ENCODE measurements at places on chromosomes 1 and 21.
A peak's percentile ranks its signal among the peaks of the same experiment; 100 is the strongest.

GRCh38 chr1:243792891-243793290 is 57.2 kb downstream of the AKT3 start:
- DNase-seq = no peak

DNA sequence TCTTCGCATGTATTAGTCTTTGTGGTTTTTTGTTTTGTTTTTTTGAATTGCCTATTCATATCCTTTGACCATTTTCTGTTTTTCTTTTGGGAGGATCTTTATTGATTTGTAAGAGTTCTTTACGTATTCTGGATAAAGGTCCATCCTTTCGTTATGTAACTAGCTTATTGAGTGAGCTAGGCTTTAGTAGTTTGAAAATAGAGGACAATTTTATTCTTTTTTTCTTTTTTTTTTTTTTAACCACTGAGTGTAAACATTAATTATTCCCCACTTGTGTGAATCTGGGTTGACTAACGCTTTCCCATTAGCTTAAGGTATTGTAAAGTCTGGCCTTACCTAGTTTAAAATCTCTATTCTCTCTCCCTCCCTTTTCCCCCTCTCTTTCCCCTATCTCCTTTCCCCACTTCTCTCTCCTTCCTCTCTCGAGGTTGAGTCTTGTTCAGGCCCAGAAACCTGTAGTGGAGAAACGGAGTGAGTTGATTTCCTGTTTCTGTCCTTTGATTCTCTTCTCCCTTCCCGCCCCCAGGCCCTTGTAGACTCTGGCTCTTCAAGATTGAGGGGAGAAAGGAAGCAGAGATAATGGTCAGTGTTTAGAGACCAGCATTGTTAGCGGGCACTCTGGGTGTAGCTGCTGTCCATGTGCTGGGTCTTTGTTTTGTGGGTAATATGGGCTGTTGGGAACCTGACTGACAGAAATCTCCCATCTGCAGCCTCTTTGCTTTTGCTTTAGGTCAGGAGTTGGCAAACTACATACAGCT is 1.5 kb downstream of the MORC3 start:
- DNase-seq = peak; percentile 49

GRCh38 chr1:160112357-160112756 is 3.2 kb upstream of the ATP1A2 start:
- DNase-seq = no peak

GRCh38 chr1:53736290-53736689 is 2.7 kb downstream of the GLIS1 start:
- no peak for DNase-seq

DNA sequence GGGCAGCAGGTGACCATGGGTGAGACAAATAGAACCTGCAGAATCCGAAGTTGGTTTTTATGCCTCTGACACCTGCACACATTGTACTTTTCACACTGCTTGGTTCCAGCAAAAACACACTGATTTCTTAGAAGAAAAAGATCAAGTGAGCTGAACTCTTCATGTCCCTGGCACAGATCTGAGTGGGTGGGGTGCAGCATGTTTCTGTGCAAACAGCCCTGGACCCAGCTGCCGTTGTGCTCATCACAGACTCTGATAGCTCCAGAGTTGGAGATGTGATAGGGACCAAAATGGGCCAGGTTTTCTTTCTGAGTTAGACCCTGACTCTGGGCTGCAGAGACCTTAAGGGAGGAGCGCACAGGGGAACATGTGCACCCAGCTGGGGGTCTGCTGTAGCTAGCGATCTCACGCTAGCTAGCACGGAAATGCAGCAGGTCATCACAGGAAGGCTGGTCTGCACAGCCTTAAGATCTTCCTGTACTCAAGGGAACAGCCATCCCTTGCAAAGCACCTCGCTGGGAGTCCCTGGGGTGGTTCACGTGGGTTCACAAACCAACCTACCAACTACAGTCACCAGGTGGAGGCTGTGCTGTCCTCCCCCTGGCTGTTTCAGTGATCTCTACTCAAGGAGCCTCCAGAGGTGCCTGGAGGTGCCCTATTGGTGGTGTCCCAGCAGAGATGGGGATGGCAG is 291.1 kb downstream of the PTPRU start:
- DNase-seq = no peak

DNA sequence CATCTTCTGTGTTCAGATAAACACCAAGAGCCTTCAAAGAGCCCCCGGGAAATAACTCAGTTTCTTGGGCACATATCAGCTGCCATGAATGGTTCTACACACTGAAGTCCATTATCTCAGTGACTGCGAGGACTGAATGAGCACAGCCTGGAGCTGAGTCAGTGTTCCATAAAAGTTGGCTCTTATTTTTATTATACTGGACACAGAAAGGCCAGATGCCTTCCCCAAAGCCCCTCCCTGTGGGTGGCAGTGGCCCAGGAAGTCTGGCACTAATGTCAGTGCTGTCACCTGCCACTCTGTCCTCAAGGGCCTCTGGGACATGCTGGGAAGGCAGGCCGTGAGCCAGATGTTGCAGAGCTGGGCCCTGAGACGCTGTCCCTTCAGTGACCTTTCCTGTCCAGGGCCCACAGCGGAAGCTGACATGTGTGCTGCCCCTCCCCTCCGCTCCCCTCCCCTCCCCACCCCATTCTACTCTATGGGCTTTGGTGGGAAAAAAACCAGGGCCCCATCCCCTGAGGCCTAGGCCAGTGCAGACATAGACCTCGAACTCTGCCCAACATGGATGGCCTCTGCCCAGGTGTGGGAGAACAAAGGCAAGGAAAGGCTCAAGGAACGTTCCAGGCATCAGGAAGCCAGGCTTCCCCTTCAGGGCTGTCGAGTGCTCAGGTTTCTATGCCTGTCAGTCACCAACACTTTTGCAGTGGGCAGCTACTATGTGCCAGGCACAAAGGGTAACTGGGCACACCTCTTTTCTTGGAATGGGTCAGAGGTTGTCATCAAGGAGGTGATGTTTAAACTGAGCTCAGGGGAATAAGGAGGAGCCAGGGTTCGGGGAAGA is 22.4 kb upstream of the NPPB start:
- no peak for DNase-seq

DNA sequence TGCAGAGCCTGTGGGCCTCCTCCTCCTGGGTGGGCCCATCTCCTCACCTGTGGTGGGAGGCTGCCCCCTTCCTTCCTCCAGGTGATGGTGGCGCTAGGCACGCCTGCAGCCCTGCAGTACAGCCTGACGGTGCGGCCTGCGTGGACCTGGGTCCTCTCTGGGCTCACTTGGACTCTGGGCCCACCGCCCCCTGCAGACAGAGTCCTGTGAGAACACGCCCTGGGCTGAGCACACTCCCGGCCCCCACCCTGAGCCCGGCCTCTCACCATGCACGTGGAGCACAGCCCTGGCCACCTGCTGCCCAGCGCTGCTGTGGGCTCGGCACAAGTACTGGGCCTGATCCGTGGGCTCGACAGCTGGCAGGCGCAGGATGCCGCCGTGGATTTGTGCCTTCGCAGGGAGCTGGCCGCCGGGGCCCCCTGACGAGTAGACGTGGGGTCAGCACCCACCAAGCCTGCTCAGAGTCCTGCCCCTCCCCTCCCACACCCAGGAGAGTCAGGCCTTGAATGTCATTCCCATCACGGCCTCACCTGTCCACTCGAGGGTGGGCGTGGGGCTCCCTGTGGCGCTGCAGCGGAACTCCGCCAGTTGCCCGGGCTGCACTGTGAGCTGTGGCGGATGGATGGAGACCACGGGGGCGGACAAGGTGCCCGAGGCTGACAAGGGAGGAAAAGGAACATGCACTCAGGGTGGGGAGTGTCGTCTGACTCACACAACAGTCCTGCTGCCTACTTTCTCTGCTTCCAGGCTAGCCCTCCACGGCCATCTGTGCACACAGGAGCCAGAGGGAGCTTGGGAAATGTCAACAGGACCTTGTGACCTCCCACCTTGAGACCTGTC is 43.4 kb downstream of the LDLRAD2 start:
- DNase-seq = no peak

GRCh38 chr1:227768125-227768439 is 32.8 kb downstream of the SNAP47 start:
- no peak for DNase-seq

DNA sequence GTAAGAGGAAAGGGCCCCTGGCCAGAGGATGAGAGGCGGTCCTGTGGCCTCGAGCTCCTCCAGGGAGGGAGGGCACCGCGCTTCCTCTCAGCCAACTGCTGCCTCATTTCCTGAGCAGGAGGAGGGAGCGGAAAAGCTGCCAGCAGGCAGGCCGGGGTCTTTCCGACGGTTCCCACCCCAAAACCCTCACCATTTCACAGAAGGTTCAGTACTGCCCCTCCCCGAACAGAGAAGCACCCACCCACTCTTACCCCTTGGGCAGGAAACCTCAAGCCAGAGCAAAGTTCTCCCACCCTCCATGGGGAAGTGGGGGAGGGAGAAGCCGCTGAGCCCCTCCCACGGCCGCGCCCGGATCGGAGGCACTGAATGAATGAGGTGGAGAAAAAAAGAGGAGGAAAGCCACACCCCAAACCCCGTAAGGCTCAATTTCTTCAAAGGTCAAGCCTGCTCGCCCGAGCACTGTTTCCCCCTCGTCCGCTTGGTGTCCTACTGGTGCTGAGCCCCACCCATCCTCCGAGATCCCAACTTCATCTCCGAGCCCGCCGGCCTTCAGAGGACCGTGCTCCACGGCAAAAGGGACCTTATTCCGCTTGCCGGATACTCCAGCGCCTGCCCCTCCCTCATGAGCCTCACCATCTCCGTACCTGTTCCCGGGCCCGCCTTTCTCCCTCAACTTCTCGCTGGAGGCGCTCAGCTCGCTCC is 9.4 kb downstream of the TPM3 start:
- peak; percentile 66 for DNase-seq

DNA sequence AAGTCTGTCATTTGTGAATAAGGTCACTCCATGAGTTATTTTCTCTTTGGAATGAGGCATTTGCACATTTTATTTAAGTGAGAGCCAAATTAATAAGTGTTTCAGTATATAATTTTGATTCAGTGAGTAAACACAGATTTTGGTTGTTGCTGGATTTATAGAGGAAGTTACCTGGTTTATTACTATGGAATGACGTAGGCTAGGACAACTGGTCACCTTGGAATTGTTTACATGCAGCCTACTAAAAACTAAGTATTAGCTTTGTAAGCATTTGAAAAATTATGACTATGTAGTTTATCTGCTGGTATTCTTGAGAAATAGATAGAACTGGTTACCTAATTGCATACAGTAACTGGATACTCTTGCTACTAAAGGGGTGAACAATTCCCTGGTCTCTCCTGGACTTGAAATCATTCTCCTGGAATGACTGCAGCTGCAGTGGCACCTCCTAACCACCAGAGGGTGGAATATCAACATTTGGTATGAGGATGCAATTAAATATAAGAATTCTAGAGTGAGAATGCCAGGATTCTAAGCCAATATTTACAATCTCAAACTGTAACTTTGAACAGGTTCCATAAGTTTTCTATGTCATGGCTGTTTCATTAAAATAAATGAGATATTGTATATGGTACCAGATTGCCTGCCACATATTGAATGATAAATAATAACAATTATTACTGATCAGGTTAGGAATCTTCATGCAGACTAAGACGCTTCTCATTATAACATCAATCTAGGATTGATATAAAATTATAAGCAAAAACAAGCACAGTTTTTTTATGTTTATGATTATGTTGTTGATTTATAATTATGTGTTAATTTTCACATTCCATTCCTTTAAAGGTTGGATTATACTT is 3.5 kb upstream of the KRTAP27-1 start:
- DNase-seq = no peak

- peak; percentile 59 for DNase-seq
These were observed at the start of gene MOB3C for GRCh38 chr1:46616277-46617107. TSS of gene MOB3C (minus strand) at chr1:46616811. CDS start at chr1:46613321, 3,490 bp downstream.

DNA sequence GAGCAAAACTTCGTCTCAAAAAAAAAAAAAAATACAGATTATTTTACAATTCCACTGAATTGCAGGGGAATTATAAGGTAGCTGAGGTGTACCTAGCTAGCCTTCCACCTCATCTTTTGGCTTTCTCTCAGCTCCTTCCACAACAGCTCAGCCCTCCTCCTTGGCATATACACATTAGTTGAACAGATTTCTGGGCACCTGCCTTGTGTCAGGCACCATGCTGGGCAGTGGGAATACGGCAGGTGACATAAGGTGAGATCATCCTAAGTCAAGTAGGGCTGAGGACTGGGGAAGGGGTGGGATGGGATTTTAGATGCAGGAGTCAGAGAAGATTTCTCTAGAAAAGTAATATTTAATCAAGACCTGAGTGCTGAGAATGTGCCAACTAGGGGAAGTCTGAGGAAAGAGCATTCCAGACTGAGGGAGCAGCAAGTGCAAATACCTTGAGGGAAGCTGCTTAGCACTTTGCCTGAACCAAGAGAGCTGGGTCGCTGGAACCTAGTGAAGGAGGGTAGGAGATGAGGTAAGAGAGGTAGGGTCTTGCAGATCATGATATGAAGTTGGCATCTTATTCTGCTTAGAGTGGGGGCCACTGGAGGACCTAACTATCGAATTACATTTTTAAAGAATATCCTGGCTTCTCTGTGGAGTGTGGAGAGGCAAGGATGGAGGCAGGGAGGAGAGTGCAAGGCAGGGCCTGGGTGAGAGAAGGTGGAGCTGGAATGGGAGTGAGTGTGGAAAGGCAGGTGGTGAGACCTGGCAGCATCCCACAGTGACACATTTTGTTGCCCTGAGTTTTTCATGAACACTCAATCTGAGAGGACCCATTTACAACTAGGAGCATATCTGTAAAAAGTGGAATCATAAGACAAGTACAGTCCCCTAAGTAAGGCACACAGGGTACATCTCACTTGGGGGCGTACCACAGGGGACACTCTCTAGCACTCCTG is 28.2 kb downstream of the LAMC2 start:
- DNase-seq = no peak

GRCh38 chr1:77881061-77881460 is 7.4 kb upstream of the NEXN start:
- DNase-seq = no peak

- no peak for DNase-seq
These were observed 162.4 kb downstream of the ZSCAN20 start for GRCh38 chr1:33634806-33635205.

GRCh38 chr1:36481091-36481490 is 1.6 kb downstream of the CSF3R start:
- DNase-seq = no peak

GRCh38 chr1:17594690-17595601 is 55.4 kb downstream of the ARHGEF10L start:
- DNase-seq = no peak

DNA sequence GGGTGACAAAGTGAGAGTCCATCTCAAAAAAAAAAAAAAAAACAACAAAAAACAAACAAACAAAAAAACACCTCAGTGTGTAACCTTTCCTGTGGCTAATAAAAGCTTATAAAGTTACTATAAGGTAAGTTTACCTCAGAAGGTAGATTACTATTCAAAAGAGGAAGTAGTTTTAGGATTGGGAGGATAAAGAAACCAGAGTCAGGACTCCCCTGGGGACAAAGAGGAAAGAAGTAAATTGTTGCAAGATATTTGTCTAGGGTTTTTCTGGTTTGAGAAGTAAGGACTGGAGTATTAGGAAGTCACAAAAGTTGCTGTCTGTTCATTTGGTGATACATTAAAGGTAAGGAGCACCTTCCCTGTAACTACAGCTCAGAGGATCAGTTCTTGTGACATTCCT is 23.8 kb upstream of the CENPF start:
- no peak for DNase-seq

DNA sequence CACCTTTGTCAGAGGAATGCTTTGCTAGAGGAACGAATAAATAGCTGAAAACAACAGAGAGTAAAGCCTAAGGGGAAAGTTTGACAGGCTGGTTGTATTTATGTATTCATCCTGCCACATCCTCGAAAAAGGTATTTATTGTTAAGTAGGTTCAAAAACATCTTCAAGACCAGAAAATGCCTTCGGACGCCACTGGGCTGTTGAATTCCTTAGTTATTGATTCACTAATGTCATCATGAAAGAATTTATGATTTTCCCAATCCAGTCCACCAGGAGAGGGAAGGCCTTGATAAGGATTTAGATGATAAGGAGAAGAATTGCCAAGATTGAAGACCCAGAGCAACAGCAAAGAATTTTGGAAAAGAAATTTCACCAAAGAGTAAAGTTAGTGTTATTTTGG is 35.2 kb upstream of the MAB21L3 start:
- no peak for DNase-seq

Data from CD4-positive, CD25-positive, alpha-beta regulatory T cell (primary cell).